Stimulated activated CD8-positive, alpha-beta memory T cell treated with anti-CD3 and anti-CD28 coated beads, Interleukin-4, amount 100 ng/mL, for 4 hours (primary cell): ENCODE measurements at places on chromosomes 11 and 22.

GRCh38 chr11:121374286-121374985 is 77.7 kb upstream of the SORL1 start:
- DNase-seq: no peak

DNA sequence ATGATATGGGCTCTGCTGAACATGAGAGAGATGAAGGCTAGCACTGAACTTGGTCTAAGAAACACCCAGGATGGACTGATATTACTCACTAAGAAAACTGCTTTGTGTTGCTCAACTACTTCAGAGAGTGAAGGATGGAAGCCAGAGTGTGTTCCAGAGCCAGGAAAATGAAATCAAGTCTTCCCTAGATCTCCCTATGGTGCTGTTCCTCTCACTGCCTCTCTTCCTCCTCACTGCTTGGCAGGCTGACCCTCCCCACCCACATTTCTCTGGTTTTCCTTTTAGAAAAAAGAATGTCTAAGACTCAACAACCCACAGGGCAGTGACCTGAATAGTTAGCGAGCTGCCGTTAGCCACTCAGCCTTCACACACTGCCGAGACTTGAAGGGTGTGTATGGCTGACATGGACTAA is 65.6 kb downstream of the CCDC81 start:
- DNase-seq: no peak

- no peak for DNase-seq
These were observed 6.8 kb downstream of the GTSE1 start for GRCh38 chr22:46303347-46303965.

DNA sequence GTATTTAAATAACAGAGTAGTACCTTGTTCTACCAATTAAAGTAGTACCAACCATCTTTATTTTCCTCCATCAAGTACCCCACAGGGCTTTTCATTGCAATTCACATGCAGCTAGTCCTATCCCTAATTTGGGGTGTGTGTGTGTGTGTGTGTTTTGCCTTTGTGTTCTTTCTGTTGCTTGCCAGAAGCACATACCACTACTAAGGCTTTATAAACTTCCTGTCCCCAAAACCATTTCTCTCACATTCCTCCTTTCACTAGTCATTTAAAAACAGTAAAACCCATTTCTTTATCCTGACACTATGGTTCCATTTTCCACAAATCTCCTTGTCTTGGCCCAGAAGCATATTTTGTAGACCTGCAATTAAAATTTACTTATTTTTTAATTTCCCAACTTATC is 54.6 kb downstream of the SLC36A4 start:
- no peak for DNase-seq

DNA sequence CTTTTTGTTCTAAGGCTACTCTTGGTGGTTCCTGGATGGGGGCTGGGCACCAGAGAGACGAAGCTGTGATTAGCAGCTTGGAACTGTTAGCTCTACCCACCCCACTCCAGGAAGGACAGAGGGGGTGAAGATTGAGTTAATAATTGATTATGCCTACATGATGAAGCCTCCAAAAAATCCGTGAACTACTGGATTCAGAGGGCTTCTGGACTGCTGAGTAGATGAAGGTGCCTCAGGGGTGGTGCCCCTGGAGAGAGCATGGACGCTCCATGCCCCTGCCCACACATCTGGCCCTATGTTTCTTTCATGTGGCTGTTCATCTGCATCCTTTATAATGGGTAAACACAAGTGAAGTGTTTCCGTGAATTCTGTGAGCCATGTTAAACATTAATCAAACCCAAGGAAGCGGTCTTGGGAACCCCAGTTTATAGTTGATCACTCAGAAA is 47.3 kb upstream of the CYP2D6 start:
- DNase-seq: no peak
